ENCODE measurements at places on chromosomes 7 and 10.

GRCh38 chr10:66414943-66415342, 510.9 kb upstream of the LRRTM3 start:
- no peak for DNase-seq

DNA sequence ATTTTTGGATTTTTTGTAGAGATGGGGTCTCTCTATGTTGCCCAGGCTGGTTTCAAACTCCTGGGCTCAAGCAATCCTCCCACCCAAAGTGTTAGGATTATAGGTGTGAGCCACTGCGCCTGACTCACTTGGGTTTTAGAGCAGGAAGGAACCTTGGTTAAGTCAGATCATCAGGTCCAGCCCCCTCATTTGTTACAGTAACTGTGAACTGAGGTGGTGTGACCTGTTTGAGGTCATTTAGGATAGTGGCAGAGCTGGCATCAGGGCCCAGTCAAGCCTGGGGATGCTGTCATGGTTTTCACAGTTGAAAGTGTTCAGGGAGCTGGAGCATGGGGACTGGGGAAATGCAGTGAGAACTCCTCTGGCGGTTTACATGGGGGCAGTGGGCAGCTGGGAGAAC, 159.6 kb downstream of the TAX1BP1 start:
- DNase-seq, result no peak

DNA sequence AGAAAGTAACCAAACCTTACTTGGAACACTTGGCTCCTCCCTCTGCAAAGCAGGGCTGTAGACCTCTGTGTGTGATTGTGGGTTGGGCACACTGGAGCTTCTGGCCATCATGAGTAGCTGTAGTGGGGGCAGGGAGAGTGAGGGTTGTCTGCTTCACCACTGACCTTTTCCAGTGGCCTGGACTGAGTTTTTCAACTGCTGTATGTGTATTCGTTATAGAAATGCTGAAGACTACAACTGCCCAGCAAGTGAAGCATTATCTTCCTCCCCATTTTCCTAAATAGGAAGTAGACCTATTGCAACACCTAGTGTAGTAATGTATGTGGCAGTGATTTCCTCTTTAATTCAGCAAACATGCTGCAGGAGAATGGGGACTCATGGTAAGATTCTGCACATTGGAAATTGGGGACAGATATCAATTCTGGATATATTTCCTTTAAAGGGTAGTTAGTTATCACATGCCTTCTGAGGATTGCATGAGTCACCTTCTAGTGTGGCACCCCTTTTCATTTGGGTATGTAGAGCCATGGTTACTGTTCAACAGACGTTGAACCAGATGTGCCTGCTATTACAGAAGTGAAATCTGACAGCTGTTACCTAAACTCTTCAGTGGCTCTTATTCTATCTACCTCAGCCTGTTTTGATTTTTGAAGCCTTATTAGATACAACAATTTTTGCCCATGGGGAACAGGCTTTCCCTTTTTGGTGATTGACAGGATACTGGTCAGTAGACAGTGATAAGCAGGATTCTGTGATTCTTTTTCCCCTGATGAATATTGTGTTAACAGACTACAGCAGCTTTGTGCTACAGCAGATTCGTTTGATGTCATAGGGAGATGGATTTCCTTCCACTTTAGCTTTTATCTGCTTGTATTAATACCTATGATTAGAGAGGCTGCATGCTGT, 130.9 kb downstream of the SND1 start:
- DNase-seq, result no peak

DNA sequence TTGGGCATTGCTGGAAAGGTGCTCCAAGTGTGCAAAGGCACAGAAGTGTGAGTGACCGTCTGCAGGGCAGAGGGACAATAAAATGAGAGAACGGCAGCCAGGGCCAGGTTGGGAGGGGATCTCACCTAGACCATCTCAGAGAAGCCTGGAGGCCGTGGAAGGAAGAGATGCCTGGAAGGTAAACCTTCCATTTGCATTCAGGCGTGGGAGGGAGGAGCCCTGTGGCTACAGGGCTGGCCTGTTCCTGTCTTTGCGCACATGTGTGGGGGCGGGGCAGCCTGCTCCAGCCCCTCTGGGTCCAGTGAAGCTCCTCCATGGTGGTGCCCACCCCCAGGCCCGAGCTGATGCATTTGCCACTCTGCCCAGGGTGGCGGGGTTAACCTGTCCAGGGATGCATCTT, 473.6 kb upstream of the MGMT start:
- DNase-seq, result no peak

- DNase-seq, result no peak
These were observed 160.2 kb downstream of the SRPK2 start for GRCh38 chr7:105228555-105228954.

- DNase-seq, result no peak
These were observed 303.6 kb downstream of the GLRX3 start for GRCh38 chr10:130439766-130440165.

DNA sequence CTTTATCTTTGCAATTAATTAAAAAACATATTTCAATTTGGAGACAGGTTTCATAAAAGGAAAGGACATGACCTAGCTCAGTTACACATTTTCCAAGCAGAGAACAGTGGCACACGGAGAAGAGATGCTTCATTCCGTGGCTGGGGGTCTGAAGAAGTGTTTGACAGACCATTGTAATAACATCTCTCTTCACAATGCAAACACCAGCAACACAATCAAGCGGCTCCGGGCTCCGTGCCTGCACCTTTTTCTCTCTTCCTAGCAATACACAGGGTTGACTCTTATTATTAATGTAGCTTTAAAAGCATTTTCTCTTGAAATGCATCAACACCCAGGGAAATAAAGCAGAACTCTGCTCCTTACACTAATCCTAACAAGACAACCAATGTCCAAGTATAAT, 261.0 kb upstream of the AOAH start:
- no peak for DNase-seq

DNA sequence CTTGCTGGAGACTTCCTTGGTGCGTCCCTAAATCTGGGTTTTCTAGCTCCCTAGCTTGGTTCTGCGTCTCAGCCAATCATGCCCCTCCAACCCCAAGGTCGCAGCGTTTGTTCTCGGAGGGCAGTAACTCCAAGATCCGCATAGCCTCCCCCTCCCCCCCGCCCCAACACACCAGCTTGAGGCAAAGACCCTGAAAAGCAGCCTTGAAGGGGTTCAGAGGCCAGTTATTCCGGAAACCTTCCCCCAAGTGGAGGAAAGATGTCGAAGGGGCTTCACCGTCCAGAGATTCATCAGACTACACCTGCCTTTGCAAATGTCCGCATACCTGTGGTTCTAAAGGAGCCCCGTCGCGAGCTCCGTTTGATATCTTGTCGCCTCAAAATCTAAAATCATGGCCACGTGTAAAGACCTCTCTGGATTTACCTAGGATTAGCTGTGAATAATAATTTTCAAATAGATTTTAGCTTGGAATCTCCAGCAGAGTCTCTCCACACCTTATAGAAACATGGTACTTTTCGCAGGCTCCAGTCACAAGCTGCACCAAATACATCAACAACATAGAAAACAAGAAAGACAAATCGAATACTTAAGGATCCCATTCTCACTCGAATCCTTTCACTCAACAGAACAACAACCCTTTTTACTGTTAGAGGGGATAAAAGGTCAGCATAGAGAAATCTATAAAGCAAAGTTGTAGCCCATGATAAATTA, 7.9 kb downstream of the DLX6 start:
- no peak for DNase-seq

GRCh38 chr10:33295851-33296250, 38.6 kb downstream of the NRP1 start:
- DNase-seq, result no peak

- no peak for DNase-seq
These were observed 10.9 kb downstream of the OR9A2 start for GRCh38 chr7:143015926-143016490.

- no peak for DNase-seq
These were observed 11.9 kb downstream of the TSPAN13 start for GRCh38 chr7:16765436-16765859.

GRCh38 chr10:68600041-68600778, 40.1 kb downstream of the TET1 start:
- peak; percentile 7 for DNase-seq

- DNase-seq, result no peak
These were observed 23.9 kb upstream of the HSPB1 start for GRCh38 chr7:76278540-76278939.

DNA sequence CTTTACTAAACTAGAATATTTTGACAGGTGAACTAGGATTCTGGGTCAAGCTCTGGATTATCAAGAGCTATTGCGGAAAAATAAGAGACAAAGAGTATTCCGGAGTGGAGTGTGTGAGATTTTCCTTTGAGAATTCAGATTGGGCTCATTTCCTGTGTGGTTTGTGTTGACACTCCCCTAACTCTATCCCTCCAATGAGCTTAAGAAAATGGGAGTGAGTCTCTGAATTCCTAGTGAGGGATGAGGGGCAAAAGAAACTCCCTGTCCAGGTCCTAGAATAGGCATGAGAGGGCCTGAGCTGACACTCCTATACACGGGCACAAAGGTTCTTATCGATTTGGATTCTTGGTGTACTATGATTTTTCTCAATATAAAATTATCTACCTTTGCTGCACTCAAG, 10.2 kb downstream of the KLF14 start:
- DNase-seq, result no peak

DNA sequence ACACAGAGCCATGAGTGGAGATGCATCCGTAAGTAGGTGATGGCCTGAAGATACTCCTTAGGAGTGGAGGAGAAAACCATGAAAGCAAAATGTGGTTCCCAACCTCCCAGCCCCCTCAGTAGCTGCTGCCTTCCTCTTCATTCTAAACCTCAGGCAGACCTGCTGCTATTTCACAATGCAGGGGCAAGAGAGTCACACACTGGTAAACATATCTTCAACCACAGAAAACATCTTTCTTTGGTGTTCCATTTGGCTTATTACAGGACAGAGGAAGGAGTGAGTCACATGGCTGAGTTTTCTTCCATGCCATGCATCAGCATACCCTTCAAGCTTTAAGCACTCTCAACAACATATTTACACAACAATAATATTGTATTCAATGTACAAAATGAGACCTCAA, 342.1 kb downstream of the BMPER start:
- DNase-seq, result no peak

DNA sequence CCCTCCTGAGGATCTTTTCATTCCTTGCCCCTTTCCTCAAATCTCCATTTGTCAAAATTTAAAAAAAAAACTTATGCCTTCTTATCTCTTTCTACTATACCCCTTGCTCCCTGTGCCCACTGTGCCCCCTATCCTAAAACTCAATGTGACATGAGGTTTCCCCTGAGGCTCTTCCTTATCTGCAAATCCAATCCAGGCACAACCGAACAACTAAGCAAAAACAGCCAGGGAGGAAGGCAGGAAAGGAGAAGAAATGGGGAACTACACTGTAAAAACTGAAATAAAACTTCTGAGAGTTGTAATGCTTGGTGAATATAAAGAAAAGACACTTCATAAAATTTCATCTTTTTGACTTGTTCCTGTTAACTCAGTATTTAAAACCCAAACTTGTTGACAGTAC, 54.2 kb downstream of the CRPPA start:
- DNase-seq, result no peak

- DNase-seq, result no peak
These were observed 161.2 kb downstream of the TAX1BP1 start for GRCh38 chr7:27901028-27901760.

DNA sequence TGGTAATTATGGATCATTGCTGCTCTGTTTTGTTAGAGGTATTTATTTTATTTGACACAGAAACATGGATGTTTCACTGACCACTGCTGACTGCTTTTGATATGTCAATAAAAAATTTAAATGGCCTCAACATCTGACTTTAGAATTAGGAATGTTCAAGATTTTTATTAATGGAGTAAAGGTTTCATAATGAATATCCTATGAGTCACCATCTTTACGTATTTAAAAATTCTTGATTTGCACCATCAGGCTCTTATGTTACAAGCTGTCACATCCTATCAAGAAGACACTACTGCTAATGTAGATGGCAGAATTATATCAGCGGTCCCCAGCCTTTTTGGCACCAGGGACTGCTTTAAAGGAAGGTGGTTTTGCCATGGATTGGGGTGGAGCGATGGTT, 578.7 kb upstream of the NRP1 start:
- DNase-seq, result no peak

DNA sequence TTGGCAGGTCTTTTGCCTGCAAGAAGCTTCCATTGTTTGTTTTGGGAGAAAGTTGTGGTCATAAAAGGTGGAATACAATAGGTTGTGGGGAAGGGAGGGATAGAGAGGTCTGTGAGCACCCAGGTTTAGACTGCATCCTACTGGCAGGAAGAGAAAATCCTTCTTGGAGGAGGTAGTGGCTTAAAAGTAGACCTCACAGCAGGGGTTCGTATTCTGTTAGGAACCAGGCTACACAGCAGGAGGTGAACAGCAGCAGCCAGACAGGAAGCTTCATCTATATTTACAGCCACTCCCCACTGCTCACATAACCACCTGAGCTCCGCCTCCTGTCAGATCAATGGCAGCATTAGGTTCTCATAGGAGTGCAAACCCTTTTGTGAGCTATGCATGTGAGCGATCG, 245.3 kb downstream of the NSUN6 start:
- DNase-seq, result no peak

GRCh38 chr10:124076148-124076733, 17.2 kb downstream of the CHST15 start:
- DNase-seq, result no peak

GRCh38 chr7:114806590-114807162, 115.2 kb upstream of the MDFIC start:
- DNase-seq, result no peak

DNA sequence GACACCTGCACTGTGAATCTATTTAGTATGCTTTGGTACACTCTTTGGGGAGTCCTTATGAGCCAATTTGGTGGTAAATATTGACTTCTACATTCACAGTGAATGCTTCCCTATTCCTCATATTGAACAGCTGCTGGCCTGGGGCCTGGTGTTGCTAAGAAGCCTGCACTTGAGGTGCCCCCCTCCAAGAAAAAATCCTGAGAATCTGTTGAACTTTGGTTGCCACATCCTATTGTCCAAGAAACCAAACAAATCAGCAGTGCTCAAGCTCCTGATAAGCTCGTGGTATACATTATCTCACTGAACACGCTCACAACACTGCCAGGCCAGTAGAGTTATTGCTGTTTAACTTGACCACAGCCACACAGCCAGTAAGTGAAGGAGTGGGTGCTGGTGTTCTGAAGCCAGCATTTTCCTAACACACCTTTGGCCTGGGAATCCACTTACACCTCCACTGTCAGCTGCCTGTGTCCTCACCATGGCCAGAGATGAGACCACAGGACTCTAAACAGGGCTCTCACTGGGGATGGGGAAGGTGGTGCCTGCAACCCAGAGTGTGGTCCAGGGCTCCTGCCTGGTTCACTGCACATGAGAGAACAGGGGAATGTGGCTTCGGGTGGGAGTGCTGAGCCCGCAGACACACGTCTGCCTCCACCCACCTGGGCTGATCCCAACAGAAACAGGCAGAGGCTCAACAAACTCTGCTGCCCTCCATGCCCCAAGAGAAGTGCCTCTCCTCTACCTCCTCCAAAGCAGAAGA, 6.7 kb downstream of the DDC start:
- no peak for DNase-seq

DNA sequence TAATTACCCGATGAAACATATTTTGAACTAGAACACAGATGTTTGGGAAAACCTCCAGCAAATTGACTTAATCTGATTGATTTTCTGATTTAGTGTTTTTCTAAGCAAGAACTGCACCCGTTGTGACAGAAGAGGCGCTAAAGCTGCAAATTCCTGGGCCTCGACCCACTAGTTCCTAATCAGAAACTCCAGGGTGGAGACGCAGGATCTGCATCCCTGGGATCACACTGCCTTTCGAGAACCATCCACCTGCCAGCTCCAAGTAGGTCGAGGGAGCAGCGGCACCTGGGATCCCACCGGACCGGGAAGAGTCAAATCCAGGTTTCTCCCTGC, 136.8 kb upstream of the CDCA7L start:
- DNase-seq, result no peak

- DNase-seq, result no peak
These were observed 158.4 kb upstream of the SH2B2 start for GRCh38 chr7:102128303-102128702.
